ENCODE measurements at places on chromosomes 2 and 18.
A peak's percentile ranks its signal among the peaks of the same experiment; 100 is the strongest.

- DNase-seq: no peak
Observed at GRCh38 chr18:785242-785641, 26.8 kb downstream of the YES1 start.

GRCh38 chr2:168671932-168672331 is 130.5 kb upstream of the NOSTRIN start:
- DNase-seq: no peak

DNA sequence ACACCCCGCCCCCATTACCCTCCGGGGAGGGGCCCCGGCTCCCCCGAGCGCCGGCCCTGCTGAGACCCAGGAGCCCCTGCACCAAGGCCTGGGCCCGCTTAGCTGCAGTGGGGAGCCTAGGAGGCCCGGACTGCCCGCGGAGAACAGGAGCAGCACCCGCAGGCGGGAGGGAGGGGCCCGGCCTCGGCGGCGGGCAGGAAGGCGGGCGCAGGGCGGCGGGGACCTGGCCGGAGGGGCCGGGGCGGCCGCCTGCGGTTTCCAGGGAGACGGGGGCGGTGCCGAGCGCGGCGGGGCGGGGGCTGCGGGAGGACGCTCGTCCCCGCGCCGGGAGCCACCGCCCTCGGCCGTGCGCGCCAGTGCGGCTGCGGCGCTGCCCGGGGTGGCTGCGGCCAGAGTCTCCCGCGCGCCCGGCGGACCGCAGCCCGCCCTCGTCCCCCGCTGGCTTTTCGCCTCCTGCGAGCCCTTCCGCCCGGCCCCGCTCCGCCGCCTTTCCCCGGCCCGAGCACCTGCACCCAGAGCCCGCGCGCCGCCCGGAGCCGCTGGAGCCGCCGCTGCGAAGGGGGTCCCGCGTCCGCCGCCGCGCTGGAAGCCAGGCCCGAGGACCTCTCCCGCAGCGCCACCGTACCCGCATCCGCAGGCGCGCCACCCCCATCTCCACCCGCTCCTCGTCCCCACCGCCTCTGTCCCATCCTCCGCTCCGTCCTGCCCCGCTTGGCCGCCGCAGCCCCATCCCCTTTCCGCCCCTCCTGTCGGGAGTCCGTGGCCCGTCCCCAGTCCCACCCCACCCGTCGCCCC is 17.2 kb downstream of the GPC1 start:
- DNase-seq: no peak

- no peak for DNase-seq
Observed at GRCh38 chr2:1588051-1588977, 156.0 kb downstream of the PXDN start.

DNA sequence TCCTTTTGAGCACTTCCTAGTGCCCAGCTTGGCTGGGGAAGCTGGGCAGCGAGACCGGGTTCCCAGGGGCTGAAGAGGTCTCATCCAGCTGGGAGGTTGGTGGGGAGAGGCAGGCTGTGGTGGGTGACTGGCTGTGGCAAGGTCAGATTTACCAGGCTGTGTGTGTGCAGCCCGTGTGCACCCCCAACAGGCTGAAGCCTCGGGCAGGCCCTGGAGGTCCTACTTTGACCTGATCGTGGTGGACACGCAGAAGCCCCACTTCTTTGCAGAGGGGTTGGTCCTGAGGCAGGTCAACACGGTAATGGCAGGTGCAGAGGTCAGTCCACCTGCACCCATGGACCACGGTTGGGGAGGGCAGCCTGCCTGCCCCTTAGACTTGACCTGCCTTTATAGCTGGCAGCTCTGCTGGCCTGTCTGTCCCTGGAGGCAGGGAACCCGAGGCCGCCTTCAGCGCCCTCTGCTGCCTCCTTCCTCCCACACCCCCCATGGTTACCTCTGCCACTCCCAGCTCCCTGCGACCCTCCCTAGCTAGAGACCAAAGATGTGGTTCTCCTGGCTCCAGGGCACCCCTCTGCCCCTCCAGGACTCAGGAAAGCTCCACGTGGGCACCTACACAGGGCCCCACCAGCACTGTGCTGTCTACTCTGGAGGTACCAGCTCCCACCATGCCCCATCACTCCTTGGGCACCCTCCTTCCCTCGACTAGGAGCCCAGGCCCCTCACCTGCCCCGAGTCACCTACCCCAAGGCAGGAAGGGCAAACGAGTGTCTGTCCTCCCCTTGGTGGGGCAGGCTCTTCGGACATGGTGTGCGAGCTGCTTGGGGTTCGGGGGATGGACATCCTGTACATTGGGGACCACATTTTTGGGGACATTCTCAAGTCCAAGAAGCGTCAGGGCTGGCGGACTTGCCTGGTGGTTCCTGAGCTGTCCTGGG is 4.0 kb downstream of the NT5DC4 start:
- no peak for DNase-seq

- no peak for DNase-seq
Observed at GRCh38 chr2:223047260-223047761, 4.7 kb upstream of the KCNE4 start.

DNA sequence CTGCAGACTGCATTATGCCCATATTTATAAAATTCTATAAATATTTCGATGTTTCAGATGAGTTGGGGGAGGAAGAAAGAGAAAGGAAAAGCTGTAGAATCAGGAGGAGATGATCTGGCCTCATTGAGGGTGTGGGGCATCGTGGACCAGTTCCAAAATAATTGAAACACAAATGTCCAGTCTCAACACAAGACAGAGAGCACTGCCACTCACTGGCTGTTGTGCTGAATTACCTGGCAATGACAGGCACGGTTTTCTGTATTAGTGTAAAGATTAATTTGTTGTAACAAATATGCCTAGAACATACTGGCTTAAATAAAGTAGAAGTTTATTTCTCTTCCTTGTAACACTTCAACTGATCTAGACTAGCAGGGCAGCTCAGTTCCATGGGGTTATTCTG is 24.1 kb downstream of the POLE4 start:
- no peak for DNase-seq

DNA sequence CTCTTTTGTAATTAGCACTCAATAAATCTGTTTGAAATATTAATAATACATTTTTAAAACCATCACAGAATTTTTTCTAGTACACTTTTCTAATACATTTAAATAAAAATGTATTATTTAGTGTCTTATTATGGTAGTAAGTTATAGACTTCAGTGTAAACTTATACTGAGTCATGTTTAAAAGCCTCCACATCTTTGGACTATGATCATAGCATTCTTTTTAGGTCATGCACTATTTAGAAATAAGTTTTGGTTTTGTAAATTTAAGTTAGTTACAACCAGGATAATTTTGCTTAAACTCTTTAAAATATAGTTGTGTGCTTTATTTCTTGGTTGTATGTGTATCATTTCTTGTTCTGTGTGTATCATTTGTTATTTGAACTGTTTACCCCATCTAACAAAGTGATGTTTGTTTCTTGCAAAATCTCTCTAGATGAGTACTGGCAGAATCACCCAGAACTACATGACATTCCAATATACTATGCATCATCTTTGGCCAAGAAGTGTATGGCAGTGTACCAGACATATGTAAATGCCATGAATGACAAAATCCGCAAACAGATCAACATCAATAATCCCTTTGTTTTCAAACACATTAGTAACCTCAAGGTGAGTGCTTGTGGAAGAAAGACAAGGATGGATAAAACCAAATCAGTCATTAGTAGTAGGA is 16.7 kb downstream of the CPSF3 start:
- no peak for DNase-seq

GRCh38 chr2:85935170-85935745 is 46.5 kb upstream of the ST3GAL5 start:
- DNase-seq: no peak

- no peak for DNase-seq
Observed at GRCh38 chr18:30583768-30584167, 458.8 kb downstream of the DSC3 start.

- DNase-seq: peak; percentile 30
Observed at GRCh38 chr2:70995426-70995729, 705 bp upstream of the TEX261 start.

GRCh38 chr2:81872006-81872405 is 1567.5 kb upstream of the LRRTM1 start:
- no peak for DNase-seq

- DNase-seq: no peak
Observed at GRCh38 chr2:67130531-67131256, 266.4 kb upstream of the ETAA1 start.

DNA sequence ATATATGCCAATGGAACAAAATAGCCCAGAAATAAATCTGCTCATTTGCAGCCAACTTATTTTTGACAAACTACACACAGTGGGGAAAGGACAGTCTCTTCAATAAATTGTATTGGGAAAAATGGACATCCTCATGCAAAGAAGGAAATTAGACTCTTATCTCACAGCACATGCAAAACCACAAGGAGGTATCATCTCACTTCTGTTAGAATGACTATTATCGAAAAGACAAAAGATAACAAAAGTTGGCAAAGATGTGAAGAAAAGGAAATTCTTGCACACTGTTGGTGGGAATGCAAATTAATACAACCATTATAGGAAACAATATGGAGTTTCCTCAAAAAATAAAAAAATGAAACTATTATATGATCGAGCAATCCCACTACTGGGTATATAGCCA is 16.3 kb upstream of the WDR75 start:
- DNase-seq: no peak

DNA sequence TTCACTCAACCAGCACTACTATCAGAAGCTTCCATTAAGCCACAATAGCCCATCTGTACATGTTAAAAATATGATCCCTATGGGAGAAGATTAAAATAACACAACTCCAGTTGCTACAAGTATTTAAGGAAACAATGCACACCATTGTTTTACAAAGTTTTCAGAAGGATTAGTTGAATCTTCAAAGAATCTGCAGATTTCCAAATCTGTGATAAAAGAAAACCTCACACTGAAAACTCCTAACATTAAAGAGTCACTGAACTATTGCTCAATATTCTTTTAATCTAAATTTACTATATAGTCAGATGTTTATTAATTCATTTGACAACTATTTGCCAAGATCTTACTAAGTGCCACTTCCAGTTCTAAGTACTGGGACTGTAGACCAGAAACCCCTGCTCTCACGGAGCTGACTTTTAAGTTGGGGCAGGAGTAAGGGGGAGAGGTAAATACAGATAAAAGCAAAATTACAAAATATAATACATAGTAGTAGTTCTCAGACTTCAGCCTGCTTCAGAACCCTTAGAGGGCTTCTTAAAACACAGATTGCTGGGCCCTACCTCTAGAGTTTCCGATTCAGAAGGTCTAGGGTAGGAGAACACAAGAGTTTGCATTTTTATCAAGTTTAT is 94.4 kb downstream of the STK39 start:
- DNase-seq: no peak

GRCh38 chr18:22816266-22817176 is 116.6 kb upstream of the RBBP8 start:
- DNase-seq: no peak

DNA sequence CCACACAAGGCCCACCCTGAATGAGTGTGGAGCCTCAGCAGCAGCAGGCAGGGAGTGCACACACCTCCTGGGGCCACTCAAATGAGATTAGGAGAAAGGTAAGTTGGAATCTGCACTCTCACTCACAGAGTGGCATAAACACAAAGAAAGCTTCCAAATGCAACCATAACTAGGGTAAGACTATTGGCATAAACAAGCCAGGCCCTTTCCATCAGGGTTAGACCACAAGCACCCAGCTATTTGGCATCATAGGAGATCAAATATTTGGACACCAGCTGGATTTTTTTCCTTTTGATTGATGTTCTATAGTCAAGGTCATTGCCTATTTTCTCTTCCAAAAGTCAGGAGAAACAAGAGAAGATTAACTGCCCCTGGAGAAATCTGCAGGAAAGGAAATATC is 471.5 kb downstream of the TXNL1 start:
- no peak for DNase-seq

GRCh38 chr2:108579623-108580022 is 45.4 kb downstream of the LIMS1 start:
- no peak for DNase-seq

DNA sequence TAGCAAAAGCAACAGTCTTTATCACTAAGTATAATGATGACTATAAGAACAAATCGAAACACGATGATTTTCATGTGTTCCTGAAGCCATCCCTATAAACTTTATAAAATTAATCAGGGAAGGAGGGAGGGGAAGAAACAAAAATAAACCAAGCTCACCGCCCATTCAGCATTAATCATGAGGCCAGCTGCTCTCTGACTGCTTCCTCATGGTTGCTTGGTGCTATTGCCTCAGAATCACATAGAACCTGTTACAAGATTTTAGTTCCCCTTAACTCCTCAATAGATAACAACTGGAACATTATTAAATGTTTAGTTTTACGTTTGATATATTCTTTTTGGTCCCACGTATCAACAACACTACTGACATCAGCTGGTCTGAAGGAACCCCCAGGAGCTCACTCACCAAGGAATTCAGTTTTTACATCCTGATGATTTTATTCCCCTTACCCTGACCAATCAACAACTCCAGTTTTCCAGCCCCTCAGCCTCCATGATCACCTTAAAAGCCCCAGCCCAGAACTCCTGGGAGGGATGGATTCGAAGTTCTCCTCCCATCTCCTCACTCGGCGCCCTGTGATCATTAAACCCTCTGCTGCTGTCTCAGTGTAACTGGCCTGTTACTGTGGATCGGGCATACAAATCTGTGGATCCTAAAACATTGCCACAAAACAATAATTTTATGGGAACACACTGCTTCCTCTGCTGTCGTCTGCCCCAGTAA is 10.6 kb upstream of the HNRNPLL start:
- no peak for DNase-seq

DNA sequence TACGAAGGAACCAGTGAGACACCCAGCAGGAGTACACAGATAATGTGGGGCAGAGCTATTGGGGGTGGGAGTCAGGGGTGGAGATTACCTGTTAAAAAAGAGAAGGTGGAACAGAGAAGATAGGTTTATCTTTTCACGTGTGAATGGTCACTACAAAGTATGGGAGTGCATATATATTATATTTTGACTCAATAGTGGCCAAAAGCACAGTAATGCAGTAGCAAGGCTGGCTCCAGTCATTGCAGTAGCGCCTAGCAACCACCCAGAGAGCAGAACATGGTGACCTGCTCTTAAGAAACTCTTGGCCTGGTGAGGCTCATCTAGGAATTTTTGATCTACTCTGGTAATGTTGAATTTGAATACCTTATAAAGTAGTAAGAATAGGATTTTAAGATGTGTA is 1.0 kb downstream of the IMPACT start:
- DNase-seq: no peak

- no peak for DNase-seq
Observed at GRCh38 chr2:118168615-118169014, 80.3 kb downstream of the INSIG2 start.
